ENCODE measurements at places on chromosomes 13 and 19.

GRCh38 chr13:102799426-102800144 lies 666 bp downstream of the BIVM start:
- no peak for DNase-seq

DNA sequence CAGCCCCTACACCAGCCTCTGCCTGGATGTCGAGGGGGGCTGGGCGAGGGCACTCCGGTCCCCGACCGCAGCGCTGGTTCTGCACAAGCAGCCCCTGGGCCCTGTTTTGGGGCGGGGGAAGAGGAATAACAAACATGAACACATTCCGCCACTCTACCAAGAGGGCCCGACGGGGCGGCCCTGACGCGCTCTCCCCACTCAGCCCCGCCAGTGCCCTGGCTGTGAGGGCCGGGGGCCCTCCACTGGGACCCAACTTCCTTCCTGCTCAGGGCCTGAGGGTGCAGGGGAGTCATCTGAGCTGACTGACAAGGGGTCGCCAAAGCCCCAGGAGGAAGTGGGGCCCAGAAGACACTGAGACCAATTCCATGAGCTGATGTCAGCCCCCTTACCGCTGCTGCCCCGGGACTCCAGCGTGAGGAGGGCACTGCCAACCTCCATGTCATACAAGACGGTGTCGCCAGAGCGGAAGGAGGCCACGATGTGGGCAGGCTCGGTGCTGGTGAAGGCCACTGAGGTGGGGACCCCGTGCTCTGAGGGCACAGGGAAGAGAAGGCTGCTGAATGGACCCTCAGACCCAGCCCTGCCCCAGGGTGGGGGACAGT lies 5.6 kb upstream of the PRKD2 start:
- no peak for DNase-seq

GRCh38 chr13:45370922-45371406 lies 30.0 kb upstream of the TPT1 start:
- peak; percentile 65 for DNase-seq

- no peak for DNase-seq
Measured at GRCh38 chr19:48713041-48713863, 6.3 kb downstream of the MAMSTR start.

DNA sequence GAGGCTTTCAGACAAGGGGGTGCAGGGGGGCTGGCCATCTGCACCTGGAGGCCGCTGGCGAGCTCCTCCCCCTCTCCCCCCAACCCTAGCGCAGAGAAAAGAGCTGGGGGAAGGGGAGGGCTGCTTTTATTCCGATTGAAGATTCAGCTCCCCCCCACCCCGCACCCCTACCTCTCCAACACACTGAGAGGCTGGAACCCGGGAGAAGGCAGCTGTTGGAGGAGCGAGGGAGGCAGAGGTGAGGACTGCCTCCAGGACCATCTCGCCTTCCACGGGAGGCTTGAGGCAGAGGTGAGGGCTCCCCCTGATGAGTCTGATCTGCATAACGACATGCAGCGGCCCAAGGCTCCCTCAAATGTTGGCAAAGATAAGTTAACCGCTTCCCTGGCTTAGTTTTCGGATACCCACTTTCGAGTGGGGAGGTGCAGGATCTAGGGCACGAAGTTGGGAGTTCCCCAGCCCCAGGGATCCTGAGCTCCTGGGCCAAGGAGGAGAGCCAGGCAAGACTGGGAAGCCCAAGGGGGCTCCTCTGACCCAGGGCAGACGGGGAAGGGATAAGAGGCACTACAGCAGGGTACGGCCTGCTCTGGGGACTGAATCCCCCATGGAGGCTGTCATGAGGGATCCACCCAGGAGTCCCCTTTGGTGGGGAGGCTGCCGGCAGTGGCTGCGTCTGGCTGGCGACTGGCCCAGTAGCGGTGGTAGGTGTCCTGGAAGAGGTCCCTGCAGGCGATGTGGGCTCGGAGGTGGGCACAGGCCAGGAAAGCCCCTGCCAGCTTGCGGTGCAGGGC lies 1.2 kb upstream of the NUMBL start:
- DNase-seq: peak; percentile 50

DNA sequence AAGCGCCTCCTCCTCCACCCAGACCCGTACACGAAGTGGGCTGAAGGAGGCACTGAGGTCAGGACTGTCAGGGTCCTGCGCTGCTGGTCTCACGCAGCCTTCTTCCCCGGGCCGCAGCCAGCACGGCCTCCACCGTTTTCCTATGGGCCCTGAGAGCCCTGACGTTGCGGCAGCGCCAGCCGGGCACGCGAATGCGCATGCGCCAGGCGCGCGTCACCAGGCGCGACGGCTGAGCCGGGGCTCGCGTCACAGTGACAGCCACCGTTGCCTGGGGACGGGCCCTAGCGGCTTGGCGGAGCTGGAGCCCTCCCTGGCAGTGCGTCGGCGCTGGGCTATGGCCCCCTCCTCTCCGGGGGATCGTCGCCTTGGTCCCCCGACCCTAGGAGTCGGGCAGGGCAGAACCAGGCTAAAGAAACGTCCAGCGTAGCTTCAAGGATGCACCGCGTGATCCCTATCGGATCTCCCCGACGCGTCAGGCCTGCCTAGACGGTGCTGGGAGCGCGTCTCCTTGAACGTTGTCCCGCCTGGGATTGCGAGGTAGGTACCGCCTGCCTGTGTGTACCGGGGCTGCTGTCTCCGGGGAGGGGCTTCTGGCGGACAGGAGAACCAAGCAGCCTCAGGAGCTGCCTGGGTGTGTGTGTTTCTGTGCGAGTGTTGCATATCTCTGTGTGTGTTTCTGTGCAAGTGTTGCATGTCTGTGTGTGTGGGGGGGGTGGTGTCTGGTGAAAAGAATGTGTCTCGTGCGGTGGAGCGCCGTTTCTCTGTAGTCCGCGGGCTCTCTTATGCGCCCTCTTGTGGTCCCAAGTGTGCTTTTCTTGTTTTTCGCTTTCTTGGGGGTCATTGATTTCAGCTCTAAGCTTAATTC lies 43.2 kb downstream of the ZNF571 start:
- DNase-seq: no peak

DNA sequence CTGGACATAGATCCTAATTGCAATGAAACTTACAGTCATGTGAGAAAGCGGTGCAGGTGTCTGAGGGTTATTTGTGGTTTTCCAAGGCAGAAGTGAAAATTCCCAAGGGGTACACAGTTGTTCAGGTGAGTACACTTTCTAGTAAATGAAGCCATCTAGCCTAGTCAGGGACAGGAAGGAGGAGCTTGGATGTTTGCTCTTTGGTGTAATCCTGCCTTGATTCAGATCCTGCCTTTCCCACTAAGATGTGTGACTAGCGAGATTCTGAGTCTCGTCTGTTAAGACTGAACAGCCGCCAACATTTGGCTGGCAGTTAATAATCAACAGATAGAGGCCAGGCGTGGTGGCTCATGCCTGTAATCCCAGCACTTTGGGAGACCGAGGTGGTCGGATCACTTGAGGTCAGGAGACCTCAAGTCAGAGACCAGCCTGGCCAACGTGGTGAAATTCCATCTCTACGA lies 2.5 kb downstream of the RPS9 start:
- DNase-seq: no peak

- no peak for DNase-seq
Measured at GRCh38 chr13:28819735-28820098, 422 bp upstream of the MTUS2 start.

DNA sequence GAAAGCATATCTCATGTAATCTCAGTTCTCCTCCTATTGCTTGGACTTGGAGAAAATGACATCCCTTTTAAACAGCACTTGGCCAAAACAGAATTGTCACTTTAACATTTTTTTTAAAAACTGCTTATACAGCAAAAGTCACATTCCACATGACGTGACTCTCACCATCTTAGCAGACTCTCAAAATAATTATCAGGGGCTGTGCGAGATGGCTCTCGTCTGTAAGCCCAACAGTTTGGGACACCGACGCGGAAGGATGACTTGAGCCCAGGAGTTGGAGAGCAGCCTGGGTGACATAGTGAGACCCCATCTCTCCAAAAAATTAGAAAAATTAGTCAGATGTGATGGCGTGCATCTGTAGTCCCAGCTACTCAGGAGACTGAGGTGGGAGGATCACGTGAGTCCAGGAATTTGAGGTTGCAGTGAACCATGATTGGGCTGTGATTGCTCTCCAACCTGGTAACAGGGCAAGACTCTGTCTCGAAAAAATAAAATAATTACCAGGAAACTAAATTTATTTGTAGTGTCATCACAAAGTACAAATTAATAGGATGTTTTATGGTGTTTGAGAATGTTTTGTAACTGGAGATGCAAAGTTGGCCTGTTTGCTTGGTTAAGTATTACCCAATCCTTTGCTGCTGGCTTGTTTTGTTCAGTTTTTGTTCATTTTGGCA lies 8.8 kb downstream of the SAFB start:
- DNase-seq: no peak

- no peak for DNase-seq
Measured at GRCh38 chr13:51801631-51802099, 2.3 kb downstream of the DHRS12 start.

DNA sequence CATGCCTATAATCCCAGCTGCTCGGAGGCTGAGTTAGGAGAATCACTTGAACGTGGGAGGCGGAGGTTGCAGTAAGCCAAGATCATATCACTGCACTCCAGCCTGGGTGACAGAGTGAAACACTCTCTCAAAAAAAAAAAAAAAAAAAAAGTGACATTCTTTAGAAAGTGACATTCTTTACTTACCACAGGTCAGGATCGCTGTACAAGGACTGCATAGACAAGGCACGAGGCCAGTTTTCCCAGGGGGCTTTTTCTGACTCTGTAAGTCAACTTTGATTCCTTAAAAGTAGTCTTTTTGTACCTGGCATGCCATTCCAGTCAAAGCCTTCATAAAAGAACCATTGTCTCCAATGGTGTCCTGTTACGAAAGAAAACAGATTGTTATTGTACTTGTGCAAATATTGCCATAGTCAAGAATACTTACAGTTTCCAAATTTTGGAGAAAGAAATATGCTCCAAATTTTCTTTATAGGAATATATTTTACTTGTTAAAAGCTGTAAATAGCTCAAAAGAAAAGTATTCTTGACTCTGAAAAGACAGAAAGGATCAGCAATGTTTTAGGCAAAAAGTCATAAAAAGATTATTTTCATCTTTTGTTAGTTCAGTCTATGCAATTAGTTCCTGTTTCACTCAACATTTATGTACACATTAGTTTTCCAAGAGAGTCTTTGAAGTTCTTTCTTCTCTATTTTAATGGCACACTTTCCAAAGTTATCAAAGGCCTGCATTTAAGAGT lies 39.3 kb downstream of the CEACAM1 start:
- no peak for DNase-seq

Data from hematopoietic multipotent progenitor cell treated with erythropoietin and hydrocortisone succinate and interleukin-3 and kit ligand, for 15 days (in vitro differentiated cells).